Activated T-cell treated with anti-CD3 and anti-CD28 coated beads, Interleukin-2, amount 50 U/mL, for 24 hours (primary cell): ENCODE measurements at places on chromosomes 11 and 22.
A peak's percentile ranks its signal among the peaks of the same experiment; 100 is the strongest.

DNA sequence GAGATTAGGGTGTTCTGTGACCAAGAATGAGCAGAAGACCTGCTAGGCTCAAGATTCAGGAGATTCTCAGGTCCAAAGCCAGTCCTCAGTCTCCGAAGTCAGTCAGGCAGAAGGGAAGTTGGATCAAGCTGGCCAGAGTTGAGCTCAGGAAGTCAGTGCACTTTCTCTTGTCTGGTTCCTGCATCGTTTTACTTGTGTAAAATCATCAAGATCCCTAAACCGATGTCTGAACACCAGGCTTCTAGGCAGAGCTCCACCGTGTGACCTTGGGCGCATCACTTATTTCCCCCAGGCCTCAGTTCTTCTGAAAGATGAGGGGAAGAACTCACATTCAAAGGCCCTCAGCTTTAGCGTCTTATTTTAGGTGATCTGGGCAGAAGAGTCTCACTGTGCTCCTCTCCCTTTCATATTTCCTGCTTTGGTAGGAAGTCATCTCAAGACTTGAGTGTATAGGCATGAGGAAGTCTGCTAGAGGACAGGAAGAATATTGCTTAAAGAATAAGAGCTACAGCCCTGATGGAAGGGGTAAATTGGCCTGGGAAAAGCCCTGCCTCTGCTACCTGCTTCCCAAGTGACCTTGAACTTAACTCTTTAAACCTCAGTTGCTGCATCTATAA is 20.2 kb downstream of the NF2 start:
- no peak for DNase-seq

DNA sequence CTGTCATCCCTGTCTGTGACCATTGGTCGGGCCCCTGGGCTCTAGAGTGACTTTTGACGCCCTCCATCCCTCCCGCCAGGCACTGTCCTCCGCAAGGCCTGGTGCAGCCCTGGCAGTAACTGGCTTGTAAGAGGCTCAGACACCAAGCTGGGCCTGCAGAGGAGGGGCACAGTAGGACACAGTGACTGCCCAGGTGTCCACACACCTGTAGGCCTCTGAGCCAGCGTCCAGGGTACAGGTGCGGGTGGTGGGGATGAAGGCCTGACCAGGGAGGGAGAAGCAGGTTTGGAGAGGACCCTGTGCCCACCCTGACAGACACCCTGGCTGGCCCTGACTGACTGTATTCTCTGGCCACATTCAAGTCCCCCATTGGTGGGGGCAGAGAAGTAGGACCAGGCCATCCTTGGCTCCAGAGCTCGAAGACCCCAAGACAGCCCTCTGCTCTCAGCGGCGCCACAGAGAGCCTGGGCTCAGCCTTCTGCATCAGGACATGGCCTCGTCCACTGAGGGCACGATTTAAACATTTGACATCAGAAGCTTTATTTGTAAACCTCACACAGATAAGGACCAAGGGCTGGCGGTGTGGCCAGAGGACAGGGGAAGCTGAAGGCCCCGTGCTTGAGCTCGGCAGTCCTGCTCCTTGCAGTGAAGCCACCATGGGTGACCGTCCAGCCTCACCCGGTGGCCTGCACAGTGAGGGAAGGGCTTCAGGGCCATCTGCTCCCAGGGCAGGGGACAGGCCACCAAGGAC is 31.4 kb downstream of the PPIL2 start:
- no peak for DNase-seq

GRCh38 chr22:38819387-38819940 is 24.4 kb downstream of the NPTXR start:
- no peak for DNase-seq

- DNase-seq = no peak
Observed at GRCh38 chr11:36258730-36259360, 30.4 kb downstream of the COMMD9 start.

DNA sequence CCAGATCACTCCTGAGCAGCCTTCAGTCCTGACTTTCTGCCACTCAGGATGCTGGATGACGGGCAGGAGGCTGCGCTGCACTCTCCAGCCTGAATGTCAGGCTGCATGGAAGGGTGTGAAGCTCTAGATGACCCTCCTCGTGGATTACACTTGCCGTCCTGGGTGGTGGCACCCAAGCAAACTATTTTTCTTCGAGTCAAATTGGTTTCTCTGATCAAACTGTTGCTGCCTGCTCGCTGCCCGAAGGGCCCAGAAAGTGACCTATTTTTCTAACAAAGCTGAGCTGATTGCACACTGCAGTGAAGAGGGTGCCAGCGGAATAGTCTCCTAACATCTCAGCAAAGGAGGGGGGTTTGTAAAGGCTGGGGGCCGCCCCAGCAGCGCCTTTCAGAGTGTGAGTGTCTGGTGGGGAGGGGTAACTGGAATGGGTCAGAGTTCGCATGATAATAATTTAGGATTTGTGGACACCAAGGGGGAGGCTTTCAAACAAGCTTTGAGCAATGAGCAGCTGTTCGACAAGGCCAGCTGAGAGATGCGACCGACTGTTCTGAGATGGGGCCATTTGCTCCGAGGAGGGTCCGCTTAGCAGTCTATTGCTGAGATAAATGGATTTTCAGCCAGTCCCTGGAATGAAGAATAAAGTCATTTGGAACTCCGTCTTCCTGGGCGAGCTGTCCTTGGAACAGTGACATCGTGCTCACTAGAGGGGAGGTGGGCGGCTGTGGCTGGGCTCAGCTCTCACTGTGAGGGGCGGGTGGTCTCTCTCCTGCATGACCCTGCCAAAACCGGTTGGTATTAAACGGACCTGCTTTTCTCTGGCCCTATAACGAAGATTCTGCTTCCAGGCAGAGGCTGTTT is 537.6 kb downstream of the BRD1 start:
- DNase-seq = peak; percentile 8

DNA sequence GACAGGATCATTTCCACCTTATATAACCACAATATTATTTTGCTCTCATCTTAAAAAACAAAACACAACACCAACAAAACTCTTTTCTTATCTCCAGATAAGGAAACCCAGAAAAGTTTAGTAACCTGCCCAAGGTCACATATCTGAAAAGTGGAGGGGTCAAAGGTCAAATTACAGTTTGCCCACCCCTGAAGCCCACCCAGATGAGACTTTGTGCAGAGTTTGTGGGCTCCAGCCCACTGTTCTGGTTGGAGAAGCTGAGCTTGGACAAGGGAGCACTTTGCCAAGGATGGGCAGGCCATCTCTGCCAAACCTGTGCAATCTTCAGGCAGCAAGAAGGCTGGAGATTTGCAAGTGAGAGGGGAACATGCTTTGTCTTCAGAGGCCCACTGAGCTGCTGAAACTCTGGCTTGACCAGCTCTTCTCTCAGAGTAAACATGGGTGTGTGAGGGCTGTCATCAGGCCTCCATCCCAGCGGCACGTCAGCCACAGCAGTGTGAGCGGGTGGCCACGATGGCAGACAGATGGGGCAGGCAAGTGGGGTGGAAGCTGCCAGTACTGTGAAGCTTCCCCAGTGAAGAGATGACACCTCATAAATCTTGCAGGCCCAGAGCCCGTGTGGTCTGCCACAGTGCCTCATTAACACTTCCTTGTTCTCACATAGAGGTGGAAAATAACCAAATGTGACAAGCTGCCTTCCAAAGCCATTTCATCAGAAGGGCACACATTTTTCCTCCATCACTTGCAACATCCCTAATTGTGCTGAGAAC is 111.8 kb downstream of the CCDC81 start:
- DNase-seq = no peak

- no peak for DNase-seq
Observed at GRCh38 chr11:124878759-124879492, 13.7 kb downstream of the ROBO3 start.

DNA sequence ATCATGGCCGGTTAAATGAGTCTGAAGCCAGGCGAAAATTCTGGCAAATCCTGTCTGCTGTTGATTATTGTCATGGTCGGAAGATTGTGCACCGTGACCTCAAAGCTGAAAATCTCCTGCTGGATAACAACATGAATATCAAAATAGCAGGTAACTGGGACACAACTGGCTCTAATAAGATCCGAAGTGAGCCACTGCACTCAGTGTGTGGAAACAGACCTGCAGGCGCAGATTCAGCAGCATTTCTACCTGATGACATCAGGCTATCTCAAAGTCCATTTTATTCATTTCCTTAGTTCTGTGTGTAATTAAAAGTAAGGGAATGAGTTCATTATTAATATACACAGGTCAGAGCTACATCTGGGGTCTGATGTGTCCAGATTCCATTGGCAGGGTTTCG is 78.2 kb downstream of the PPP2R1B start:
- DNase-seq = no peak

DNA sequence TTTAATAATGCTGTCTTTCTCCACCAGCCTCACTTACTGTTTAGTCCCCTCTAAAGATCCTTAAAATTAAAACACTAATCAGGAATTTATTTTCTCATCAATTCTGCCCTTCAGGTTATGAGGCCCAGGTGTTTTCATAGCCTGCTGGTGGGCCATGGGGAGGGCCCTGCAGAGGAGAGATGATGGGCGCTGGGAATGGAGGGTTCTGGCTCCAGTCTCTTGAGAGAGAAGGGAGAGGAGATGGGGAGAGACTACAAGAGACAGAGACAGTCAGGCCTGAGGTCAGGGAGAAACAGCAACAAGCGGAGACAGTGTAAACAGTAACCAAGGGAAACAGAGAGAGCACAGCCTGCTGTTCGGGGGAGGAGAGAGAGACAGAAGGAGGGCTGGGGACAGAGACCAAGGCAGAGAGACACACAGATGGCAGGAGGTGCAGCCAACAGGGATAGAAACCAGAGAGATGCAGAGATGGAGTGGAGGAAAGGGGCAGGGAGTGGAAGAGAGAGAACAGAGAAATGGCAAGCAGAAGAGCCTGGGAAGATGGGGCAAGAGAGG is 187.3 kb upstream of the SYT13 start:
- no peak for DNase-seq

DNA sequence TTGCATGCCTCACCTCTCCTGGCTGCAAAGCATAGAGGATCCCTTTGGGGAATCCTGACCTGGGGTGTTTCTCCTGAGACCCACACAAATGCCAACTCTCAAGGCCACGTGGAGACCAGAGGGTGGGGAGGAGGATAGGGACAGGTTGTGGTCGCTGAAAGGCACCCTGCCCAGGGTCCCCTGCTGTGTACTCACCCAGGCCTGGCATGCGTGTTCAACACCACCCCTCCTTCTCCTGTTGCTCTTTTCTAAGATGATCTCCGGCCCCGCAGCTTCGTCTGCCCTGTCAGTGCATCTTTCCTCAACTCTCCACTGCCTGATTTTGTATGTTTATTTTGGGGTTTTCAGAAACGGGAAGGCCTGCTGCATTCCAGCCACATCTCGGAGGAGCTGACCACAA is 44.6 kb upstream of the PARVG start:
- no peak for DNase-seq

DNA sequence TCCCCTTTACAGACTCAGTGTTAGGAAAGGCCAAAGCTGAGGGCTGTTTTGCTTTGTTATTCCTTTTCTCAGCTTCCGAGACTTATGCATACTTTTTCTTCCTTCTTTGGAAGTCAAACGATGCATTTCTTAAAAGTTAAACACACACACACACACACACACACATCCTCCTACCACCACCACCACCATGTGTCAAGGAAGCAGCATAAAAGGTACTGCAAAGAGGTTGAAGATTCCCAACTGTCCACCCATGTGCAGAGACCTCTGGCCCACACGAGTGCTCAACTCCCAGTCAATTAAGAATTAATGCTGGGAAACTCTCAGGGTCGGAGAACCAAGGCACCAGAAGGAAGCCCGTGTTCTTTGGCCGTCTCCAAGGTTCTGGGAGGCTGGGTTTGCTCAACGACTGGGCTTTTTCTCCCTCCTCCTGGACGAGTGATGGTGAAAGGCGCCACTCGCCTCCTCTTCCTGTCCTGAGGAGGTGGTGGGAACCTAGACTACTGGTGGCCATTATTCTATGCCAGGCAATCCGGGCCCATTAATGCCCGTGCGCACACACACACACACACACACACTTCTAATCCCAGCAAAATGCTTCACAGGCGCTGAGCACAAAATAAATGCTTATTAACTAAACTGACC is 15.1 kb downstream of the MN1 start:
- DNase-seq = no peak

DNA sequence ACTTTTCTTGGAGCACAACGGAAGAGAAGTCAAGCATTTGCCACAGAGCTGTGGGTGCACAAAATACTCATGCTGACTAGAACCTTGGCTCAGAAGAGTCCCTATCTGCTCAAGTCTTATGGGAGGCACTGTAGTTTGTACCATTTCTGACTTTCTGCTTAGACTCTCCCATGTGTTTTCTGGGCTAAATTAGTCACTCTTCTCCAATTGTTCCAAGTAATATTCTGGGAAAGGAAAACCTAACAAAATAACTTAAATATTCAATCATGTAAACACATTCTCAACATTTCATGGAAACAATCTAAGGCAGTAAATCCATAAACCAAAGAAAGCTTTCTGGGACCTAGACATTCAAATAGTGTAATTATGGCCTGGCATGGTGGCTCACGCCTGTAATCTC is 220.7 kb downstream of the SWAP70 start:
- DNase-seq = no peak

DNA sequence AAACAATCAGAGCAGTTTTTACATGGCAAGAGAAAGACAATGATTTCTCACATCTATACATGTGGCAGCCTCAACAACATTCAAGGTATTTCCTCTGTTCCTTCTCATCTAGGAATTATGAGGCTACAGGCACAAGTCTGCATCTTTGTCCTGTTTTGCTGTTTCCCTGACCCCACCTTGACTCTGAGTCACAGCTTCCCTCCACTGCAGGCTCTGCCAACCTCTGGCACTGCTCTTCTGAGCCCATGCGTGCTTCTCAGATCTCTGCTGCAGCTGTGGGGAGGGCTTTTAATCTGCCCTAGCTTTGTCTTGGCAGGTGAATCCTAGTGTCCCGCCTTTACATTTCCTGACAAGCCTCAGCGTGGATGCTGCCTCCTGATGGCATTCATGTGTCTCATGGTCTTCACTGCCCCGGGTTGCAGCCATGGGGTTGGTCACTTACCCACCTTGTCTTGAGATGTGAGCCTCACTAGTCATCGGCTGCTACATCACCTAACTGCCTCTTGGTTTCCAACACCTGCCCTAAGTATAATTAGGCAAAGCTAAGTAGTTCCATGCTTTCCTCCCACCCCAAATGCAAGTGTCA is 578.5 kb downstream of the TBC1D22A start:
- no peak for DNase-seq

- DNase-seq = no peak
Observed at GRCh38 chr11:103370076-103370475, 260.9 kb downstream of the DYNC2H1 start.

GRCh38 chr22:45510376-45511232 is 7.9 kb downstream of the FBLN1 start:
- DNase-seq = no peak

DNA sequence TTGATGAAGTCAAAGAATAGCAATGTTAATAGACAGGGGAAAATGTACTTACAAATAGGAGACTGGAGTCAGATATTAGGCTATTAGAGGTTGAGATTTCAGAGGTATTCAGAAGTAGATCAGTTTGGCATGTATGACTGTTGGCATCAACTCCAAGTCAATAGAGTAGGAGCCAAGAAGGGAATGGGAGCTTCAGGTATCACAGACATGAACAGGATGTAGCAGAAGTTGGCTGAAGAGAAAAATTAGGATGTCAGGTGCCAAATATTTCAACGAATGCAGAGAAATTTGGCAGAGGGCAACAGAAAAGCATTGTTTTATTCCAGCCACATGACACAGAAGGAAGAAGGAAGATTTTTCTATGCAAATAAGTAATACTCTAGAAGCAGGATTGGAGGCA is 69.7 kb downstream of the GLYATL1 start:
- no peak for DNase-seq
